ENCODE measurements at places on chromosomes 5 and 9. TPM values are rescaled to one million over a fixed set of nuclear protein-coding genes. Genes with fewer than 3 reads are reported as not detected.

The SLC35D2 gene
- 8.2 TPM for polyA plus RNA-seq

The PFN3 gene
- polyA plus RNA-seq: 3.1 TPM

The NIPAL4 gene
- polyA plus RNA-seq: 0.10 TPM

The PDE6A gene
- not detected for polyA plus RNA-seq

The IL3 gene
- polyA plus RNA-seq: not detected

The CORO2A gene
- 12.9 TPM for polyA plus RNA-seq

The C1QTNF3 gene
- polyA plus RNA-seq: 0.97 TPM

The GABRP gene
- polyA plus RNA-seq: 6.2 TPM

The AGXT2 gene
- not detected for polyA plus RNA-seq

The MYOT gene
- polyA plus RNA-seq: not detected

Measured in GM23338 (cell line).